Left ventricle myocardium superior (tissue), 1 donor: ENCODE measurements at places on chromosomes 4 and X. TPM values are rescaled to one million over a fixed set of nuclear protein-coding genes. Genes with fewer than 3 reads are reported as not detected.

The ZAR1 gene
- total RNA-seq, result not detected

- no peak for DNase-seq
Observed at GRCh38 chrX:38654302-38654701, 93.0 kb downstream of the TSPAN7 start.

- no peak for DNase-seq
Observed at GRCh38 chr4:112511803-112512118, 4.2 kb downstream of the NEUROG2 start.

- no peak for DNase-seq
Observed at GRCh38 chr4:35793045-35793722, 451.1 kb downstream of the ARAP2 start.

DNA sequence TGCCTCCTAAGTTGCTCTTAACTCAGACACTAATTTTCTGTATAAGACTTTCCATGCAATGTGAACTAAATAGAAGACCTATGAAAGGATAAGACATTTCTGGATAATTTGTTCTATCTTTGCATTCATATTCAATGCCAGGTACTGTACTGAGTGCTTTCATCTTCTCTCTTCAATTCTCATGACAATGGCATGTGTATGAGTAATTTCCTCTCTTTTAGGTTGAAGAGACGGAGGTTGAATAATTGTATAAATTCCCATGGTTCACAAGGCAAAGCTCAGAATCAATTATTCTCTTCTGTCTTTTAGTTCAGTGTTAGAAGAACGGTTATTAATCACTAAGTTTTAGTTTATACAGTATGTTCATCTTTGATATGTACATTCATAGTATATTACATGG, 29.3 kb upstream of the CFAP299 start:
- no peak for DNase-seq

The NOX1 gene
- total RNA-seq, result not detected

- DNase-seq, result no peak
Observed at GRCh38 chrX:47840111-47840510, 3.4 kb downstream of the ZNF81 start.

The CXCL1 gene
- total RNA-seq, result 3.0 TPM

DNA sequence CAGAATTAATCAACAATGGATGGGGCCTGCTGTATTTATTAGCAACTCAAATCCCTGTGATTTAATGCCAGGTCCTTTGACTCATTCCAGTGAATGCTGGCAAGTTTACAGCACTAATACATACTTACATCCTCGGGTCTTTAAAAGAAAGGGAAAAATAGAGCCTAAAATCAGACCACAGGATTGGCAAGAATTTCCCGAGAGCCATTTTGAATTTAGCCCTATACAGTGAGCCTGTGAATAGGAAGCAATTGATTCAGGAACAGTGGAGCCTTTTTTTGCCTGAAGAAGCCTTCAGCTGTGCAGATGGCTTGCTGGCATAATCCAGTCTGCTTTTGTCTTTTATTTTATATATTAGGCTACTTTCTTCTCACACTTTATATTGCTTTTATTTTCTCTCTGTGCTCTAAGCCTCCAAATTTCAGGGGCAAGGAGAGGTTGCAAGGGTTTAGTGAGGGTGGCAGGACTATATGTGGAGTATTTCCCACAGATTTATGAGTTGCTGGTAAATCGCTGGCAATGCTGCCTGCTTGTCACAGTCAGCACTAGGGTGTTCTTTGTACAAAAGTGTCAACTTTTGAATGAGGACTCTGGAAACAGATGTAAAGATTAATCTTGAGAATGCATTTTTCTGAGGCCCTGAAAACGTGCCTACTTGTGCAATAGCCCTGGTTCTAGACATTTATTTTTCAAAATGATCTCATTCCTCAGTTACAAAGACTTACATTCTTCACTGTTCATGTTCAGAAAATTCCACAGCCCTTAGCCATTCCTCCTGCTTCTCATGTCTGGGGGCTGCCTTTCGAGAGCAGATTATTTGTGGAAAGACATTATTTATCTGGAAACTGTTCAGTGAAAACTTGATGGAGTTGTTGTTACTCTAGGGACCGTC, 303.5 kb downstream of the SPRY1 start:
- no peak for DNase-seq

The HSD17B13 gene
- 0.15 TPM for total RNA-seq

The FGF13 gene
- 0.59 TPM for total RNA-seq

The PPEF1 gene
- 0.25 TPM for total RNA-seq

- peak; percentile 39 for DNase-seq
Observed at GRCh38 chr4:5460106-5460801, 248.1 kb downstream of the EVC2 start.

GRCh38 chr4:102116121-102116520, 229.2 kb downstream of the SLC39A8 start:
- DNase-seq, result no peak

- no peak for DNase-seq
Observed at GRCh38 chrX:149760965-149761364, 12.9 kb upstream of the HSFX1 start.

The CT55 gene
- total RNA-seq, result not detected

- DNase-seq, result no peak
Observed at GRCh38 chrX:72145181-72145580, 13.5 kb upstream of the RTL5 start.

The UBE2A gene
- total RNA-seq, result 61.9 TPM

- DNase-seq, result no peak
Observed at GRCh38 chr4:122010610-122011009, 58.8 kb upstream of the TRPC3 start.

GRCh38 chrX:150547375-150548115, 20.9 kb upstream of the MTM1 start:
- DNase-seq, result peak; percentile 82
